Cardiac muscle cell (in vitro differentiated cells and primary cell): ENCODE measurements at places on chromosomes 1 and 21. TPM values are rescaled to one million over a fixed set of nuclear protein-coding genes. Genes with fewer than 3 reads are reported as not detected.

The NMNAT2 gene
- total RNA-seq: 0.12 and 1.3 TPM in 2 replicates

The CD247 gene
- total RNA-seq: 0.56 and 0.80 TPM in 2 replicates

DNA sequence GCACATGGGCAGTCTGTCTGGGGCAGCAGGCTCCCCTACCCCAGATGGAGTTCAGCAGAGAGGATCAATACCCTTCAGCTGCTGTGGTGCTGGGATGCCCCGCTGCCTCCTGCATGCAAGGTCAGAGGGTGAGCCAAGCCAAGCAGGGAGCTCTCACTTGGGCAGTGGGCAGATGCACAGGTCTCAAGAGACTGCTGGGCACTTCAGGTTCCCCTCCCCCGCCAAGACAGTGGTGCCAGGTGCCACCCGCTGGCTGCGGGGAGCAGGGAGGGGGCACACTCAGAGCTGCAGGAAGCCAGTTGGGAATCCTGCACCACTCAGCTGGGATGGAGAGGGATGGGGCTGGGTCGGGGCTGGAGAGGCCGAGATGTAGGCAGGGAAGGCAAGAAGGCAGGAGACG, 15.8 kb upstream of the EVA1B start:
- no peak overlapping the region for H3K4me3 ChIP-seq
- H3K4me1 ChIP-seq: no peaks in the 10 kb centered on the region
- no peak for DNase-seq
- H3K27ac ChIP-seq: peak overlapping the region; percentile 32

DNA sequence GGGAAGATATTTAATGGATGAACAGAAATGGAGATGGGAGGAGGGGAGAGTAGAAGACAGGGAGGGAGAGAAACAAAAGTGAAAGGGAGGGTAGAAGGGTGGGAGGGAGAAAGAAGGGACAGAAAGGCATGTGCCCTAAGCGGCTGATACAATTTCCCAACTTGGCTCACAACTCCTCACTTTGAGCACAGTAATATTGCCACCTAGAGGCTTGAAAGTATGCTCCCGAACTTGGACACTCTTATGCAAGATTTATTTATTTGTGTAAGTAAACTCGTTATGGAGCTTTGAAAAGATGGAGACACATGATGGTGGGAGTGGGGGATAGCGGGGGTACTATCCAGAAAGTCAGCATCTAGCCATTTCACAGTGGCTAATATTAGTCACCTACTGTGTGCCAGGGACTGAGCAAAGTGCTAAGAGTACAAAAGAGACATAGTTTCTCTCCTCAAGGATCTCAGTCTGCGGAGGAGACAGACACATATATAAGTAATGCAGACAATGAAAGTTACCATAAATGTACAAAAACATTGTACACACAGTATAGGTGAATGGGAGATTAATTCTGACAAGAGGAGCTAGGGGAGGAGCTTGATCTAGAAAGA, 189.7 kb downstream of the SEC16B start:
- H3K27me3 ChIP-seq: peaks cover 25% of the 10 kb centered on the region
- H3K27ac ChIP-seq: no peak overlapping the region
- no peaks in the 10 kb centered on the region for H3K4me1 ChIP-seq
- no peaks in the 10 kb centered on the region for H3K36me3 ChIP-seq
- no peak overlapping the region for H3K4me3 ChIP-seq

The CLDN17 gene
- not detected in 2 replicates for total RNA-seq

GRCh38 chr1:65681096-65681495, 111.6 kb upstream of the PDE4B start:
- H3K27me3 ChIP-seq: no peaks in the 10 kb centered on the region
- H3K36me3 ChIP-seq: no peaks in the 10 kb centered on the region
- no peak overlapping the region for H3K27ac ChIP-seq
- H3K4me1 ChIP-seq: no peaks in the 10 kb centered on the region

DNA sequence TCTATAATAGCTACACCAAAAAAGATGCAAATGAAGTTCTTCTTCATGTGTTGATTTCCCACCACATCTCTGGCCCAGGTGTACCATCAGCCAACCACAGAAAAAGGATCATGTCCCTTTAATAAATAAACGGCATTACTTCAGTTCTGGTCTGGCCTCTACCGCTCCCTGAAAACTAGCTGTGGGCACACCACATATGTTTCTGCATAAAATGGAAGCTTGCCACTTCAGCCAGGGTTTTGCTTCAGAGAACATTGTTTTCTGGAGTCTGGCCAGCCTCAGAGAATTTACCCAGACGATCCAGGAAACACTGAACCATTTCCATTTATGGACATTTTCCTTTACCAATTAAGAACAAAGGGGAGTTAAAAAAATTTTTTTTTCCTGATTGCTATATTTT, 5.8 kb upstream of the LAMC2 start:
- H3K36me3 ChIP-seq: no peaks in the 10 kb centered on the region
- no peak overlapping the region for H3K4me3 ChIP-seq

- no peaks in the 10 kb centered on the region for H3K27me3 ChIP-seq
- H3K4me3 ChIP-seq: peak overlapping the region; percentile 42
- no peak overlapping the region for H3K27ac ChIP-seq
Observed at GRCh38 chr1:236522937-236523703, 662 bp upstream of the LGALS8 start.

- H3K4me3 ChIP-seq: no peak overlapping the region
- H3K36me3 ChIP-seq: no peaks in the 10 kb centered on the region
- no peaks in the 10 kb centered on the region for H3K27me3 ChIP-seq
- peak; percentile 19 for DNase-seq
- no peak overlapping the region for H3K27ac ChIP-seq
Observed at GRCh38 chr1:30685796-30686165, 37.6 kb downstream of the MATN1 start.

The ANGPTL1 gene
- 0.04 TPM in 1 of 2 replicates, not detected in the other for total RNA-seq

The TTC34 gene
- total RNA-seq: not detected in 2 replicates

GRCh38 chr1:111140680-111140967, 601 bp downstream of the CEPT1 start:
- peaks cover 11% of the 10 kb centered on the region for H3K4me1 ChIP-seq
- H3K27ac ChIP-seq: peak overlapping the region; percentile 90
- H3K4me3 ChIP-seq: peak overlapping the region; percentile 64
- H3K36me3 ChIP-seq: peaks cover 22% of the 10 kb centered on the region

GRCh38 chr1:238186887-238187574, 296.3 kb upstream of the ZP4 start:
- no peaks in the 10 kb centered on the region for H3K27me3 ChIP-seq
- H3K27ac ChIP-seq: no peak overlapping the region
- H3K36me3 ChIP-seq: no peaks in the 10 kb centered on the region
- H3K4me3 ChIP-seq: no peak overlapping the region

- H3K4me1 ChIP-seq: no peaks in the 10 kb centered on the region
- H3K27ac ChIP-seq: no peak overlapping the region
- peak; percentile 91 for DNase-seq
- no peaks in the 10 kb centered on the region for H3K36me3 ChIP-seq
- H3K4me3 ChIP-seq: peak overlapping the region; percentile 12
Observed at GRCh38 chr1:33180226-33180910, 1.5 kb downstream of the TRIM62 start.

- peak; percentile 51 for DNase-seq
- no peak overlapping the region for H3K4me3 ChIP-seq
- H3K36me3 ChIP-seq: no peaks in the 10 kb centered on the region
- no peaks in the 10 kb centered on the region for H3K27me3 ChIP-seq
- H3K27ac ChIP-seq: no peak overlapping the region
Observed at GRCh38 chr1:221439008-221439746, 302.7 kb downstream of the DUSP10 start.

DNA sequence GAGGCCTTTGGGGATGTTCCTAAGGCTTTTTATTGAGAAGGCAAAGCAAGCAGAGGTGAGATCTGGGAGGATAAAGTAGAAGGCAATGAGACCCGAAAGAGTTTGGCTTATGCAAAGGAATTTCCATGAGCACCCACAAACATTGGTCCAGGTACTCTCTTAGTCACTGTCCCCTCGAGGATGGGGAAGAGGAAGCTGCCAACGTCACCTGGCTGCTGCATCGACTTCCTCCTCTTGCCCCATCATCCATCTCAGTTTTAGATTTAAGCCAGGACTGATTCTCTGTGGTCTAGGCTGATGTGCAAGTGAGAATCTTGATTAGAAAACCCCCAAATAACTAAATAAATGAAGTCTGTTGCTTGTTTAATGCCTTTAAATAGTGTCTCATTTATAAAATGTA, 28.7 kb downstream of the RUNX1 start:
- no peaks in the 10 kb centered on the region for H3K36me3 ChIP-seq
- H3K4me3 ChIP-seq: no peak overlapping the region
- H3K27me3 ChIP-seq: peaks cover 43% of the 10 kb centered on the region
- no peak for DNase-seq
- H3K27ac ChIP-seq: no peak overlapping the region
- peaks cover 6% of the 10 kb centered on the region for H3K4me1 ChIP-seq

DNA sequence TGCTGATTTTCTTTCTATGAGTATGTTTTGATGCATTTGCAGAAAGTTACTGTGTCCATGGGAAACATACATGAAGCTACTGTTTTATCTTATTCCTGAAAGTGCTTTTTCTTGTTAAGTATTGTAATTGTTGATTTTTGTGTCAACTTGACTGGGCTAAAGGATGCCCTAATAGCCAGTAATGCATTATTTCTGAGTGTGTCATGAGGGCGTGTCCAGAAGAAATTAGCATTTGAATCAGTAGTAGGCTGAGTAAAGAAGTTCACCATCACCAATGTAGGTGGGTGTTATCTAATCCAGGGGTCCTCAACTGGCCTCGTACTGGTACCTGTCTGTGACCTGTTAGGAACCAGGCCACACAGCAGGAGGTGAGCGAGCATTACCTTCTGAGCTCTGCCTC, 760.2 kb downstream of the PLA2G4A start:
- no peaks in the 10 kb centered on the region for H3K27me3 ChIP-seq
- H3K27ac ChIP-seq: no peak overlapping the region
- DNase-seq: no peak
- no peaks in the 10 kb centered on the region for H3K4me1 ChIP-seq
- H3K4me3 ChIP-seq: no peak overlapping the region
- H3K36me3 ChIP-seq: no peaks in the 10 kb centered on the region

GRCh38 chr1:30414086-30414850, 309.1 kb downstream of the MATN1 start:
- H3K36me3 ChIP-seq: no peaks in the 10 kb centered on the region
- no peaks in the 10 kb centered on the region for H3K27me3 ChIP-seq
- no peak overlapping the region for H3K27ac ChIP-seq
- peaks cover 9% of the 10 kb centered on the region for H3K4me1 ChIP-seq
- DNase-seq: no peak

DNA sequence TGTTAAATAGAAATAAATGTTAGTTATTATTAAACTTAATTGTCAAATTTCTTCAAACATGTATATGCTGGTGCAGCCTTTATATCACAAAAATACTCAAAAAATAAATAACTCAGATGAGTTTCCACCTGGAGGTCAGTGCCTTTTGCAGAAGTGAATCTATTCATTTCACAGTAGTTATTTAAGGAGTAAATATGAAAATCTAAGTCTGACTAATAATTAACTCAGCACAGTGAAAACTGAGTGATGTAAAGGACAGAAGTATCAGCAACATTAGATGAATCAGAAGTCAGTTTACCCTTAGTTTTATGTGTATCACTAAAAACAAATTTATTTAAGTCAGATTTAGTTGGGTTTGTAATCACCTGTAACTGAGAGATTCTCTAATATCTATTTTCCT, 2135.4 kb downstream of the MRPL39 start:
- H3K4me1 ChIP-seq: no peaks in the 10 kb centered on the region
- H3K4me3 ChIP-seq: no peak overlapping the region
- H3K36me3 ChIP-seq: no peaks in the 10 kb centered on the region
- no peaks in the 10 kb centered on the region for H3K27me3 ChIP-seq

- H3K27ac ChIP-seq: no peak overlapping the region
- no peak for DNase-seq
Observed at GRCh38 chr1:112402682-112403643, 6.9 kb downstream of the CTTNBP2NL start.

GRCh38 chr1:4467241-4467640, 187.2 kb upstream of the AJAP1 start:
- no peaks in the 10 kb centered on the region for H3K4me1 ChIP-seq
- no peak overlapping the region for H3K27ac ChIP-seq
- H3K36me3 ChIP-seq: no peaks in the 10 kb centered on the region
- H3K4me3 ChIP-seq: no peak overlapping the region
- DNase-seq: no peak

GRCh38 chr1:27132147-27132546, 22.8 kb downstream of the SLC9A1 start:
- no peak overlapping the region for H3K4me3 ChIP-seq
- peaks cover 8% of the 10 kb centered on the region for H3K4me1 ChIP-seq
- H3K27me3 ChIP-seq: no peaks in the 10 kb centered on the region
- no peak overlapping the region for H3K27ac ChIP-seq
- H3K36me3 ChIP-seq: no peaks in the 10 kb centered on the region
- no peak for DNase-seq

DNA sequence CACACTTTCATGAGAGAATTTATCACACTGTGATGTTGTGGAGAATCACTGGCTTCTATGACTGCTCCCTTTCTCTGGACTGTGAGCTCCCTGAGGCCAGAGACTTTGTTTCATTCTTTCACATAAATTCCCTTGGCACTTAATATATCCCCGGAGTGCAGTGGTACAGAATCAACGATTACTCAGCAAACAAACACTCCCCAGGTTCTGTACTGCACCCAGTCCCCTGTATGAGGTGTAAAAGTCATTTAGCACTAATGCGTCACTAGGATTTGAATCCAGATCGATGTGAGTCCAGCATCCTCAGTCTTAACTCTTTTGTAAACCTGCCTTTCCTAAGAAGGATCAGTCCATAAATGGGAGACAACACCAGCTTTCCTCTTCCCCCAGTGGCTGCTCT, 6.8 kb upstream of the UTP25 start:
- H3K36me3 ChIP-seq: no peaks in the 10 kb centered on the region
- H3K27me3 ChIP-seq: peaks cover 12% of the 10 kb centered on the region

The SPRR4 gene
- not detected in 2 replicates for total RNA-seq
